Activated CD4-positive, alpha-beta T cell treated with anti-CD3 and anti-CD28 coated beads, Interleukin-2, amount 50 U/mL, for 1 hour (primary cell): ENCODE measurements at places on chromosomes 3 and 15.

GRCh38 chr15:31974855-31975829, 55.2 kb upstream of the CHRNA7 start:
- peak; percentile 13 for DNase-seq

- DNase-seq: no peak
Observed at GRCh38 chr15:40204100-40204499, 34.8 kb upstream of the PAK6 start.

GRCh38 chr3:52385157-52385556, 59.7 kb downstream of the SEMA3G start:
- DNase-seq: no peak

DNA sequence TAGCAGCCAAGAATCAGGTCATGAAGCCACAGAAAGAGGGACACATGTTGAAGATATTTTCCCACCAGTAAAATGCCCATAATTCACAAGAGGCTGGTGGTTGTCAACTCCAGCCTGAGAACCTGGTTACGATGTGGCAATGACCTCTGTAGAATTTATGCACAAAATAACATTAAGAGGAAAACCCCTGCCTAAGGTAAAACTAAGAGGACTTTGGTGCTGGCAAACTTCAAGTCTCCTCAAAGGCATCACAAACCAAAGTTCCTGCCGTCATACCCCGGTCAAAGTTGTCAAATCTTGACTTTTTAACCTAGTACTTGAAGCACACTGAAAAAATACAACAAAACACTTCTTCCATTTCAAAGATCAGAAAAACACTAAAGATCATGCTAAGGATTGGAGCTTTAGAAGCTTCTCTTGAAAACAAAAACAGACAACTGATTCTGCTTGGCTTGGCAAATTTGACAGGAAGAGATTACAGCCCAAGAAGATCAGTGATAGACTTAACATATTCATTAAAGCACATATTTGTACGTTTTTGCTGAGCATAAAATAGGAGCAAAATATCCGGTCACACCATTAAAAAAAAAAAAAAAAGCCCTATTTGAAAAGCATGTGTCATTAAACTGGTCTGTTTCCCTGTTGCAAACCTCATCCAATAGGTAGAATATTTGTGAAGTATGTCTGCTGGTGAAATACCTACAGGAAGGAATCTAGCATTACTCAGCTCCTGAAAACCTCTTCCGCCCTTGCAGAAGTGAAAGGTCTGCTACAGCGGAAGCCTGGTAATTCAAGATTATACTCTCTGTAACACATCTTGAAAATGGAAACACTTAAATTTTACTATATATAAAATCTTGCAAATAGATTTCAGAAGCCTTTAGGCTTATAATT, 22.8 kb downstream of the EIF4E3 start:
- DNase-seq: peak; percentile 17

- DNase-seq: no peak
Observed at GRCh38 chr3:154310840-154311239, 13.4 kb downstream of the DHX36 start.

- no peak for DNase-seq
Observed at GRCh38 chr3:29758434-29759322, 477.8 kb downstream of the RBMS3 start.
